ENCODE measurements at places on chromosomes 3 and 15.

DNA sequence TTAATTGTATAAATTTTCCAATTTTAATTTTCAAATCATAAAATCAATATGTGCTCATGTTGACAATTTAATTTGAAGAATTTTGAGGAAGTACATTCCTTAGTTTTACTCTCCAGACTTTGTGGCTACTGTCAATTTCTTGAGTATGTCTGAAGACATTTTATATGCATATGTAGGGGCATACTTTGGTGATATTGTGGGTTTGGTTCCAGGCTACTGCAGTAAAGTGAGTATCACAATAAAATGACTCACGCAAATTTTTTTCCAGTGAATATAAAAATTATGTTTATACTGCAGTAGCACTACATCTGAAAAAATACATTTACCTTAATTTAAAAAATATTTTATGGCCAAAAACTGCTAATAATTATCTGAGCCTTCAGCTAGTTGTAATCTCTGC, 123.2 kb upstream of the PLCL2 start:
- DNase-seq, result no peak

GRCh38 chr3:175980486-175981090, 1121.5 kb downstream of the NAALADL2 start:
- no peak for DNase-seq

- DNase-seq, result no peak
Observed at GRCh38 chr3:177837951-177838655, 640.8 kb upstream of the TBL1XR1 start.

GRCh38 chr3:136277634-136278033, 27.5 kb downstream of the PCCB start:
- DNase-seq, result no peak

DNA sequence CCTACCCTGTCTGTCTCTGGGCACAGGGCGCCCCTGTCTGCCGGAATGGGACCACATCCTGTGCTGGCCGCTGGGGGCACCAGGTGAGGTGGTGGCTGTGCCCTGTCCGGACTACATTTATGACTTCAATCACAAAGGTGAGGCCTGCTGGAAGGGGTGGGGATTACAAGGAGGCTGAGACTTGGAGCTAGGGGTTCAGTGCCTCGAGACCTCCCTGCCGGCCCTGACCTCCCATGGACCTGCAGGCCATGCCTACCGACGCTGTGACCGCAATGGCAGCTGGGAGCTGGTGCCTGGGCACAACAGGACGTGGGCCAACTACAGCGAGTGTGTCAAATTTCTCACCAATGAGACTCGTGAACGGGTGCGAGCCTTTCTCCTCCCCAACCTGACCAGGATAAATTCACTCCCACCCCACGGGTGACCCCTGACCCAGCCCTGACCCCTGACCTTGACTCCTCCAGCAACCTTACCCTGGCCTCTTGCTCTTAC, 20.4 kb downstream of the PTH1R start:
- DNase-seq, result no peak

DNA sequence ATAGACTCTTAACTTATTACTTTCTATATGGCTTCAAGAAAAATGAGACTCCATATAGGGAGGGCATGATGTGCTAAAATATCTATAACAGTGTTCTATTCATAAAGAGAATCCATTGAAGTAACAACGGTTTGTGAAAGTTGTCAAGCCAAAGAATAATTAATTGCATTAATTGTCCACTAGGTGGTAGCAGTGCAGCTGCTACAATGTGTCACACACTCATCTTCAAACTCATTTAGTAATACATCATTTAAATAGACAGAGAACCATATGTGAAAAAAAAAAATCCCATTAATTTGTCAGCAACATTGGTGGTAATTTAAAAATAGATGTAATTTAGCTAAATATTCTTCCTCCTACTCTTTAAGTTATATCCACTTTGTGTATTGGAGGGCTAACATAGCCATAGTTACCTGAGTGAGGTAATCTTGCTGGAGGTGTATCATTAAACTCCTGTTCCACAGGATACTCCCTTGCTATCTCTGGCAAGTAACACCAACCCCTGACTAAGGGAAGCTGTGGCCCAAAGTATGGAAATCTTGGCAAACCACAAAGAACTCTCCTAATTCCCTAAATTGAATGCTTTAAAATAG, 3.7 kb upstream of the CPA3 start:
- DNase-seq, result no peak

DNA sequence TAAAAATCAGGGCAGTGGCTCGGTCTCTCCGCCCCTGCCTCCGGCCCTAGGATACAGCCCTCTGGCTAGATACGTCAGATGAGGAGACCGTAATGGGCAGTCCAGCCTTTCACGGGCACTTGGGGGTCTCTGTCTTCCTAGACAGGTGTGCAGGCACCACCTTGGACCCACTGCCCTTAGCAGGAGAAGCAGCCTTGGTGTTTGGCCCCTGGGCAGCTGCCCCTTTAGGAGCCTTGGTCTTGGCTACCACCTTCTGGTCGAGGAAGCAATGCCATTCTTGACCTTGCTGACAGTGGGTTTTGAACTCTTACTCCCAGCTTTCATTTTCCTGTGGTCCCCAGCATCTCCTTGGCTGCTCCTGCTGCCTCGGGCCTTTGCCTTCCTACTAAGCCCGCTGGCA, 149.7 kb upstream of the FRMD4B start:
- no peak for DNase-seq

GRCh38 chr3:62169906-62170660, 203.3 kb downstream of the FEZF2 start:
- DNase-seq, result no peak

- no peak for DNase-seq
Observed at GRCh38 chr3:158217992-158218391, 108.1 kb downstream of the RSRC1 start.

- DNase-seq, result no peak
Observed at GRCh38 chr3:156316076-156316475, 195.7 kb downstream of the KCNAB1 start.

GRCh38 chr15:94739639-94740038, 508.3 kb downstream of the MCTP2 start:
- no peak for DNase-seq

- DNase-seq, result peak; percentile 17
Observed at GRCh38 chr3:124995460-124995994, 60.3 kb downstream of the HEG1 start.

GRCh38 chr15:68578175-68578979, 416 bp upstream of the CORO2B start:
- peak; percentile 12 for DNase-seq

- no peak for DNase-seq
Observed at GRCh38 chr3:127044996-127045395, 62.1 kb downstream of the PLXNA1 start.

DNA sequence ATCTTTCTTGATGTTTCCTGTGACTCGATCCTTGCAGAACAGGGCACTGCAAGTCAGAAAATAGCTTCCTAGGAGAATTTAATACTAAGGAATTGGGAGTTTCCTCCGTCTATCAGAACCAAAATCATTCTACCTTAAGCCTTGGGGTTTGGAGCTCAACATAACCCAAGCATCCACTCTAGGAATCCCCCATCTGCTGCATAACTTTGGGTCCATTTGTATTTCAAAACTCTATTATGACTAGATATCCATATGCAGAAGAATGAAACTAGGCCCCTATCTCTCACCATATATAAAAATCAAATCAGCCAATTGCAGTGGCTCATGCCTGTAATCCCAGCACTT, 61.7 kb upstream of the AKAP13 start:
- DNase-seq, result no peak

DNA sequence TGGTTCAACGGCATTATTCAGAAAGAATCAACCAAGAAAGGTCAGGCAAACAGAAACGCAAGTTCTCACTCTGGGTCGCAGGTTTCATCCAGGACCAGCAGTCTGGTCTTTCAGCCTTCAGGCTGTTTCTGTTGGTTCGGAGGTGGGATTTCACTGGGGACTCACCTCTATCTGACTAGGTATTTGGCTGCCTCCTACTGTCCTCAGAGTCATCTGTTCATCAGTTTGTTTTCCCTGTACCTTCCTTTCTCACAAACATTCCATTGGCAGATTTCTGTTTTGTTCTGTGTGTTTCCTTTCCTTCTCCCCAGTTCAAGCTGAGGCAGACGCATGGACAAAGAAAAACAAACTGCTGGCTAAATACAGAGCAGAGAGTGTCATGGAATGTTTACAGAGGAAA, 1046.6 kb upstream of the CFAP20DC start:
- no peak for DNase-seq

DNA sequence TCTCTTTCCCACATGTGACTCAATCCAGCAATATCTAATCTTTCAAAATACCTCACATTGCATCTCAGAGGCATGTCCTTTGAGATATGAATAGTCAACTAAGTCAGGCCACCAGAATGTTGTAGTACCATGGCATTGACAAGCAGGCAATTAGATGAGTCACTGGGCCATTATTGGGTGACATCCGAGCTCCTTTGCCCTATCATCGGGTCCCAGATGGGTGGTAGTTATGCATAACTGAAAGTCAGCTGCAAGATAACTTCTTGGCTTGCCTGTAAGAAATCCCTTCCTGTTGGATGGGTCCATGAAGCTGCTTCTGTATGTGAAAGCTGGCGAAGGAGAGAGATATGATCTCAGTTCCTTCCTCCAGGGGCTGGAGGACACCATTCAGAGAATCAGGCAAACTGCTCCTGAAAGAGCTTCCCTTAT, 32.8 kb downstream of the ARRDC4 start:
- no peak for DNase-seq

DNA sequence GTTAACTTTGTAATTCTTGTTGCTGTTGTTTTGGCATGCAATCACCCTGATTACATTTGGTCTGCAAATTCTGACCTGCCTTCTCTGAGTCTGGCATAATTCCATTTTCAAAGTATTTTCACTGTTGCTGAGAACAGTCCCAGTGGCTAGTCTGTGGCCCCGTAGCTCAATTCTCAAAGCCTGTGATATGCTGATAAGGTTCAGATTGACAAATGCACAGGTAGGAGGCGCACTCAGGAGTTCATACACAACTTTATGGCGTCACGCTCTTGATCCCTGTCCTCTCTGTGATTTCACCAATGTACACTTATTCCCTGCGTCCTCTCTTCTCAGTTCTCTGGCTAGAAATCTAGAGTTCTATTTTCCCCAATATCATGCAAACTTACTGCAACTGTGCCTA, 376.6 kb upstream of the SLCO3A1 start:
- no peak for DNase-seq
